Right atrium auricular region (tissue), 2 donors: ENCODE measurements at places on chromosomes 4 and X. TPM values are rescaled to one million over a fixed set of nuclear protein-coding genes. Genes with fewer than 3 reads are reported as not detected.
A peak's percentile ranks its signal among the peaks of the same experiment; 100 is the strongest.

Gene IL2RG
- total RNA-seq, result 4.2 TPM

DNA sequence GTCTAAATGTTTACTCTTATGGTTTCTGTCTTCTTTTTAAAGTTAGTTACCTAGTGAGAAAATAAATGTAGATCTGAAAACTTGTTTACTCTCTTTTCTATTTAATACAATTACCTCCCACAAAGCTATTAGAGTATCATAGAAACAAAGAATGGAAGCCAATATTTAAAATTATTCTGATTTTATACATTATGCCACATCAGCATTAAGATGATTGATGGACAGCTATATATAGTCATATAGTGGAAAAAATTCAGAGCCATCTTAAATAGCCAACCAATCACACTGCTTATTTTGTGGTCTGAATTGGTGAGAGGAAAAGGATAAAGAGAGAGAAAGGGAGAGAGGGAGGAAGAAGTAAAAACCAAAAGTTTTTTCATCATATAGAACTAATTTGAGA lies 1101.8 kb downstream of the PCDH19 start:
- no peaks in the 10 kb centered on the region for H3K4me1 ChIP-seq
- H3K27ac ChIP-seq, result no peak overlapping the region
- DNase-seq, result no peak
- no peaks in the 10 kb centered on the region for H3K36me3 ChIP-seq
- no peaks in the 10 kb centered on the region for H3K27me3 ChIP-seq

DNA sequence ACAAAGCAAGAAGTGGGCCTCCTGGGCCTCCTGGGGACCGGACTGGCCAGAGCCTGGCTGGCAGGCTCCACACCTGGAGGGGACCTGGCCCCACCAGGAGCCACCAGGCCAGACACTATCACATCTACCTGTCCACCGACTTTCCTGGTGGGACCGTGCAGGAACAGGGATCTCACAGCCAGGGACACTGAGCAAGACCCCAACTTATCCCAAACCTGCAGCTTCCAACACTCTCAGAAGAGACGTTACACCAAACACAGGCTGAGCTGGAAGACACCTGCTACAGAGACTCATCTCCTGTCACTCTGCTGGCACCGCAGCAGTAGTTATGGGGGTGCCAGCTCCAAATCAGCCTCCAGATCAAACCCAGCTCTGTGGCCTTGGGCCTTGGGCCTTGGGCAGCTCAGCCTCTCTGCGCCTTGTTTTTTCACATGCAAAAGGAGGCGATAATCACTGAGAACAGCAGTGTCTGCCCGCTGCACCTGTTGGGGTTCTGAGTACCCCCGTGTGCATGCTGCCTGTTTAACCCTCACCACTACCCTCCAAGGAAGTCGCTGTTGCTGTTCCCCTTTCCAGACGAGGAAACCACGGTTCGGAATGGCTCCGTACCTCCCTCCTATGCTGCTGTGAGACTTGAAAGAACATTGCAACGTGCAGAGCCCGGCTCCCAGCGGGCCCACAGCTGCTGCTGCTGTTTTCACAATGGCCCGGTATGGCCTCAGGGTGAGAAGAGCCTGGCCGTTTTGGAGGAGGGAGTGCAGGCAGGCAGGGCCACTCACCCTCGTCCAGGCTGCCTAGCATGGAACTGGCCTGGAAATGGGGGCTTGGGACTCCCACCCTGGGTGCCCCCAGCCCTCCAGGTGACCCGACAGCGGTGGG lies 69.6 kb downstream of the ADRA2C start:
- no peaks in the 10 kb centered on the region for H3K36me3 ChIP-seq
- H3K27me3 ChIP-seq, result no peaks in the 10 kb centered on the region
- no peak overlapping the region for H3K27ac ChIP-seq
- DNase-seq, result no peak
- no peak overlapping the region for H3K4me3 ChIP-seq

DNA sequence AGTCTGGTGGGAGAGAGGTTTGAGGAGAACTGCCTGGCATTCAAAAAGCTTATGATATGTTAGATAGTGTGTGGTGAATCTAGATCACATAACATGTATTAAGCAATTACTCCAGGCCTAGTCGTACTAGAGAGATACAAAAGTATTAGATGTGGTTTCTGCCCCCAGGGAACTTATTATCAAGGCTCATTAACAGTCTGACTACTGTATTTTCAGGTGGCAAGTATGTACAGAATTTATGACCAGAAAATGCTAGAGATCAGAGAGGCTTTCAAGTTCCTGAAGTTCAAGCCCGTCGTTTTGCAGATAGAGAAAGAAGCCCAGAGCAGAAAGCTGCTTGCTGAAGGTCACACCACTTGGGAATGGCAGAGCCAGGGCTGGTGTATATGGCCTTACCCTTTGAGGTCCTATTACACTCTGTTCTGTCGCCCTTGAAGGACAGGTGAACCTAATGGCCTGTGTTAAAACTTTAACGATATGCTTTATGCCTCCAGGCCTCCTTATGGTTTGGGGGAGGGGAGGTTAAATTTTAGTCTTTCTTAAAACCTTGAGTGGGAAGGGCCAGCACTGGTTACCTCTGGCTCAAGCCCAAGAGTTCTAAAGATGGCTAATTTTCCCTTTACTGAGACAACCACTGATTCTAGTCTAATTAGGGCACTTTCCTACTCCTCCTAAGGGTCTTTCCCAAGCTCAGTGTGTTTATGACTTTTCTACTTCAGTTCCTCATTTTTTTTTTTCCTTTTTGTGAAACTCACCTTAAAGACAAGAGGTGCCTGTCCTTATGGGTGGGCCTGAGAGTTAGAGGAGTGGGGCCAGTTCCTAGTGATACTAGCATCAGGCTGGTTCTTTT lies 19.9 kb downstream of the TMEM164 start:
- H3K4me1 ChIP-seq, result no peaks in the 10 kb centered on the region
- H3K27ac ChIP-seq, result peak overlapping the region; percentile 13
- H3K36me3 ChIP-seq, result peaks cover 6% of the 10 kb centered on the region
- DNase-seq, result no peak
- no peak overlapping the region for H3K4me3 ChIP-seq

Gene CPZ
- 1.2 TPM for total RNA-seq

DNA sequence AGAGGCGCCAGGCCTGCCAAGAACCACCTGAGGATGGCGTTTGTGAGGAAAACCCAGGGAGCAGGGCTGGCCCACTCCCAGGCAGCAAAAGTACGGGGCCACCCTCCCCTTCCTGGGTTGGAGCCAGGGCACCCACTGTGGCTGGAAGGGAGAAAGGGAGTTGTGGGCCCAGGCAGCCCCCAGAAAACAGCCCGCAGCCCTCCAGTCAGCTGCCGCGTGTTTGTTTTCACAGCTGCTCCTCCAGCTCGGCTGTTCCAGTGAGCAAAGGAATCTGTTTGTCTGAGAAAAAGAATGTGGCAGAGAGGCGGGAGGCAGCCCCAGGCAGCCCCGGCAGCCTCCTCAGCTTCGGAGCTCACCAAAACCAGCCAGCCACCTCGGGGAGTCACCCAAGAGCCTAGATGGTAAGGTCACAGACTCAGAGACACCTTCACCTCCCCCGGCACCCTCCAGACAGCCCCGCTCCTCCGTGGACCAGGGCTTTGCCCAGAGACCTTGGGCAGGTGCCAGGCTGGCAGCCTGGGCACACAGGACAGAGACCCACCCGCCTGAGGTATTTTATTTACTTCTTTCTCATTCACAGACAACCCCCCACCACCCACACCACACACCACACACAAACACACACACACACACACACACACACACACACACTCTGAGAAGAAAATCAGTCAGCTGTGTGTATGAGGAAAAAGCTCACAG lies 338.1 kb downstream of the BCOR start:
- H3K27me3 ChIP-seq, result no peaks in the 10 kb centered on the region
- H3K36me3 ChIP-seq, result no peaks in the 10 kb centered on the region
- no peak for DNase-seq
- H3K4me3 ChIP-seq, result no peak overlapping the region

- H3K27me3 ChIP-seq, result no peaks in the 10 kb centered on the region
- no peaks in the 10 kb centered on the region for H3K36me3 ChIP-seq
- H3K27ac ChIP-seq, result peak overlapping the region; percentile 54
- peak overlapping the region; percentile 51 for H3K4me3 ChIP-seq
Measured at GRCh38 chrX:81120258-81120935, 81.3 kb downstream of the HMGN5 start.

GRCh38 chrX:153463031-153463430 lies 7.3 kb downstream of the HAUS7 start:
- no peak overlapping the region for H3K27ac ChIP-seq
- no peak for DNase-seq
- no peaks in the 10 kb centered on the region for H3K27me3 ChIP-seq
- no peaks in the 10 kb centered on the region for H3K4me1 ChIP-seq

- no peaks in the 10 kb centered on the region for H3K27me3 ChIP-seq
- no peak for DNase-seq
- no peaks in the 10 kb centered on the region for H3K4me1 ChIP-seq
- H3K36me3 ChIP-seq, result no peaks in the 10 kb centered on the region
- H3K4me3 ChIP-seq, result no peak overlapping the region
Measured at GRCh38 chr4:20292739-20293138, 41.0 kb downstream of the SLIT2 start.

- H3K27me3 ChIP-seq, result no peaks in the 10 kb centered on the region
- H3K36me3 ChIP-seq, result no peaks in the 10 kb centered on the region
- H3K4me1 ChIP-seq, result no peaks in the 10 kb centered on the region
- no peak for DNase-seq
- no peak overlapping the region for H3K4me3 ChIP-seq
Measured at GRCh38 chr4:40622913-40623312, 6.8 kb downstream of the RBM47 start.

- H3K27ac ChIP-seq, result peak overlapping the region; percentile 58
- H3K27me3 ChIP-seq, result no peaks in the 10 kb centered on the region
- H3K4me1 ChIP-seq, result no peaks in the 10 kb centered on the region
Measured at GRCh38 chr4:95545546-95545945, 3.2 kb downstream of the UNC5C start.

DNA sequence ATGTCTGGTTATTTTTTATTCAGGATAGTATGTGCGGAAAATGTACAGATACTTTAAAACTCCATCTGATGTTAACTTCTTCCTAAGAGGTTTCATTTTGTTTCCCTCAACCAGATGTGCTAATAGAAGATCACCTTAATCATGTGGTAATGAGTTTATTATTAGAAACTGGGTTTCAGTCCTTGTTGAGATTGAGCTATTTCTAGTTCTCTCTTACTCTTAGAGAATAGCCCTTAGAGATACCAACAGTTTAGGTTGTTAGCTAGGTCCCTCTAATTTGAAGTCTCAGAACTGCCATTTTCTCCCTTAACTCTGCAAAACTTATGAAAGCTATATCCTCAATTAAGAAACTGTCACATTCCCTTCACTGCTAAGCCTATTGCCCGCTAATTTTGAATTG lies 13.0 kb downstream of the FAM47A start:
- H3K36me3 ChIP-seq, result no peaks in the 10 kb centered on the region
- no peak overlapping the region for H3K27ac ChIP-seq
- H3K27me3 ChIP-seq, result no peaks in the 10 kb centered on the region

Gene GC
- total RNA-seq, result not detected

DNA sequence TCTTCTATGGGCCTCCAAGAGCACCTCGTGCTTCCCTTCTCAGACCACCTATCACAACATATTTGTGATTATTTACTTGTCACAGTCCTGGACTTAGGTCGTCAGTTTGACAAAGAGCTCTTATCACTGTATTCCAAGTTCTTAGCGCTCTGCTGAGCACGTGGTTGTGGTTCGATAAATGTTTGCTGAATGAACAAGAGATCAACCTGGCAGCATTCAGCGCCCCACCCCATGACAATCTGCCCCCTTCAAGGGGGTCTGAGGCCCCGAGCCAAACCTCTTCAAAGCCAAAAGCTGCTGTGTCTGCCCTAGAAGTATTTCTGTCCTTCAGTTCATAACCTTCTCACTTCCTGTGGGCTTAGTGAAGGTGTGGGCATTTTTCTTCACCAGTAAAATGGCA lies 15.0 kb downstream of the RPS4X start:
- H3K4me1 ChIP-seq, result no peaks in the 10 kb centered on the region
- H3K36me3 ChIP-seq, result no peaks in the 10 kb centered on the region
- DNase-seq, result no peak

GRCh38 chrX:73728602-73729001 lies 165.6 kb downstream of the CHIC1 start:
- H3K4me3 ChIP-seq, result no peak overlapping the region
- H3K27ac ChIP-seq, result no peak overlapping the region
- DNase-seq, result no peak
- no peaks in the 10 kb centered on the region for H3K36me3 ChIP-seq
- no peaks in the 10 kb centered on the region for H3K27me3 ChIP-seq
- no peaks in the 10 kb centered on the region for H3K4me1 ChIP-seq

DNA sequence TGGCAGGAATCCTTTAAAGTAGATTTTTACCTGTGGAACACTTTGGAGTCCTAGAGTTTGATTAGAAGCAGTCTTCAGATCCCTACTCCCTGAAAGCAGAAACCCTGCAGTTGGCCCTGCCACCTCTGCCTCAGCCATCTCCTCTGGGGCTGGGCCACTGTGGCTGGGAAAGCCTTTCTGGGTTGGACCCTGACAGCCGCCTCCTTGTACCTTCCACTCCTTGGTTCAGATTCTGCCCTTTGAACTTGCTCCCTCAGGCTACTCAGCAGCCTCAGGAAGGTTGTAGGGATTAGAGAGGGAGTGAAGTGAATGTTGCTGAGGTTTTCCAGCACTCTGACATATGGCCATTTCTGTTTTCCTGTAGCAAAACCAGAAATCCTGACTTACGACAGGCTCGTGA lies 65.5 kb downstream of the KIT start:
- no peak overlapping the region for H3K4me3 ChIP-seq
- H3K36me3 ChIP-seq, result no peaks in the 10 kb centered on the region
- DNase-seq, result no peak
- H3K4me1 ChIP-seq, result peaks cover 4% of the 10 kb centered on the region

DNA sequence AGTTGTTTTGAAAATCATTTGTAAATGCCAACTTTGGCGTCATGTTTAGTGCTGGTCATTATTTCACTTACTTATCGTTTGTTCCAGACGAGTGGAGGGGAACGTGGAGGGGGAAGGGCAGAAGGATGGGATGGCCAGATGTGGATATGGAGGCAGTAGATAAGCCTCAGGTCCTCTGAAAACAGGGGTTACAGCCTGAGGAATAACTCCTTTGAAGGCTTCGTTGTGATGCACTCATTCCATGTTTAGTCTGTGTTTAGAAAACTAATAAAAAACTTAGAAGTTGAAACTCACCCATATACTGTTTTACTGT lies 1.1 kb downstream of the MOB1B start:
- no peaks in the 10 kb centered on the region for H3K36me3 ChIP-seq
- H3K27me3 ChIP-seq, result no peaks in the 10 kb centered on the region
- peaks cover 6% of the 10 kb centered on the region for H3K4me1 ChIP-seq
- DNase-seq, result no peak

Gene CWH43
- not detected for total RNA-seq

GRCh38 chr4:73978886-73979285 lies 2.9 kb downstream of the PF4 start:
- H3K27ac ChIP-seq, result no peak overlapping the region
- H3K4me1 ChIP-seq, result peaks cover 5% of the 10 kb centered on the region
- H3K36me3 ChIP-seq, result no peaks in the 10 kb centered on the region
- DNase-seq, result no peak
- H3K27me3 ChIP-seq, result no peaks in the 10 kb centered on the region

Gene LIMCH1
- 76.1 TPM for total RNA-seq
